RPMI7951 (cell line): ENCODE measurements at places on chromosomes 7 and 10. TPM values are rescaled to one million over a fixed set of nuclear protein-coding genes. Genes with fewer than 3 reads are reported as not detected.
A peak's percentile ranks its signal among the peaks of the same experiment; 100 is the strongest.

Gene ATG9B
- 0.24 TPM in 1 of 2 replicates, not detected in the other for total RNA-seq

Gene ERLIN1
- 38.8 and 42.5 TPM in 2 replicates for total RNA-seq

DNA sequence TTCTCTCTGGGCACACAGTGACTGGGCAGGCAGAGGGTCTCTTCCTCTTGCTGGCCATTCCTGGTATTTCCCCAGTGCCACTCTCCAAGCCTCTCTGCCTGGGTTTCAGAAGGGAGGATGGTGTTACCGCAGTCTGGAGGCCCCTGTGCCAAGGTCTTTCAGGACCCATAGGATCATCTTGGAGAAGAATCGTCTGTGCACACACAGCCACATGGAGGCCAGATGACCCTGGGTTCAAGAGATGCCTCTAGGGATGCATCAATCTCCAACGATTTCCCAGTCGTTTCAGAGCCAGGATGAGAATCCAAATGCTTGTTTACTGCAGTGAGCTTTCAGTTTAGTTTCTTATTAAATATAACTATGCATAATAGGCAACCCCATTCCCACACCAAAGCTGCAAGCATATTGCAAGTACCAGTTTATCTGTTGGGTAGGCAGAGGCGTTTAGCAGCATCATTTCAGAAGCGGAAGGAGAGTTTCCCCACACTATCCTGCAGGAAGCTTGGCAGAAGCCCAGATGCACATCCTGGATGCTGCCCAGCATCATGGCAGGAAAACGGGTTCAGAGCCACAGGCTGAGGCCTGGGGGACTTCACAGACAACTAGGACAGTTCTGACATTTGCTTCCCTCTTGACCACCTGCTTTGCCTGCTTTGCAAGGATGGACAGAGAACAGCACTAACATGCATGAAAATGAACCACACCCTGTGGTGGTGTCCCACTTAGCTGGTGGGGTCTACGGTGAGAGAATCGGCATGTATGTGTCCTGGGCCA lies 134.7 kb upstream of the FAM20C start:
- DNase-seq, result peak; percentile 63

GRCh38 chr10:60289800-60290199 lies 99.9 kb downstream of the ANK3 start:
- DNase-seq, result no peak
